EL (cell line): ENCODE measurements at places on chromosomes 4 and X.

DNA sequence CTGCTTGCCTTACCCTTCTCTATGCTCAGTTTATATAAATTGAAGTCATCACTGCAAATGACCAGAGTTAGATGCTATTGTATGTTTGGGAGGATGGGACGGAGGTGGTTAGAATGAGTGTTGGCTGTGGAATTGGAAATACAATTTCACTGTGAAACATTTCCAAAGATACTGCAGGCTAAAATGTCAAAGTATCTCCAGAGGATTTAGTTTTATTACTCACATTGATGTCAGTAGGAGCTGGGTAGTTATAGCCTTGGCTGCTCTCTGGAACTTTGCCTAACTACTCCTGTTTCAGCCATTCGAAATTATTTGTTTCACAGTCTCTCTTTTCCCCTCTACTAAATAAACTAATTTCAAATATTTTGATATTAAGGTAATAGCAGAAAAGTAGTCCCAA lies 92.6 kb upstream of the PPP3CA start:
- DNase-seq = no peak

GRCh38 chrX:11188664-11189063 lies 77.5 kb downstream of the HCCS start:
- DNase-seq = peak; percentile 63

DNA sequence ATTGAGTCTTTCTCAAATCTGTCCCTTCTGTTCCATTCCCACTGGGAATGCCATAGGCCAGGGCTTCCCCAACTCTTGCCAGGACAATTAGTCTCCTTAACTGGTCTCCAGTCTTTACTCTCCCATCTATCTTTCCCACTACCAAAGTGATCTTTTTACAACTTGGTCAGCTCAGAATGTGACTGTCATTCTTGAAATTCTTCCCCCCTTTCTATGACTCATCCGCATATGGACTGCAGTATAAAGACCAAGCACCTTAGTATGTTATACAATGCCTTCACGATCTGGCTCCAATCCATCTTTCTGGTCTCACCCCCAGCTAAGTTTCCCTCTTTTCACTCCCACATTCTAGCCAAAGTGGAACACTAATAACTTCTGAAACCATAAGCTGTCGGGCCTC lies 383.8 kb downstream of the OPHN1 start:
- DNase-seq = peak; percentile 31

DNA sequence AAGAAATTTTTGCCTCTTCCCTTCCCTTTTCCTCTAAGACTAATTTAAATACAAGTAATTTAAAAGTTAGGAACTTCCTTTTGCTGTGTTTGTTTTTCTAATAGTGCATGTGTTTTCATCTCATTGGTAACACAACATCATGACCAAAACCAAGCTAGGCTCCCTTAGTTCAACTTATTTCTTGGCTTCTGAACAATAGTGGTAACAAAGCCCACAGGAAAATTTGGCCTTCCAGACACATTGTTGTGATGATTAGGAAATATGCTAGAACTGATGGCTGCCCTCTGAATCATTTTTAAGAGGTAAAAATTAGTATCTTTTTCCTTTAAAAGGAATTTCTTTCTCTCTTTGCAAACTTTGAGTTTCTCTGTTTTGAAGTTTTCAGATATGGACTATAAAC lies 25.5 kb upstream of the TEC start:
- DNase-seq = no peak

- no peak for DNase-seq
Observed at GRCh38 chr4:145494666-145495270, 13.1 kb downstream of the SMAD1 start.

- DNase-seq = no peak
Observed at GRCh38 chrX:21675931-21676330, 17.8 kb upstream of the KLHL34 start.

- DNase-seq = no peak
Observed at GRCh38 chr4:101237773-101238172, 109.6 kb downstream of the PPP3CA start.

DNA sequence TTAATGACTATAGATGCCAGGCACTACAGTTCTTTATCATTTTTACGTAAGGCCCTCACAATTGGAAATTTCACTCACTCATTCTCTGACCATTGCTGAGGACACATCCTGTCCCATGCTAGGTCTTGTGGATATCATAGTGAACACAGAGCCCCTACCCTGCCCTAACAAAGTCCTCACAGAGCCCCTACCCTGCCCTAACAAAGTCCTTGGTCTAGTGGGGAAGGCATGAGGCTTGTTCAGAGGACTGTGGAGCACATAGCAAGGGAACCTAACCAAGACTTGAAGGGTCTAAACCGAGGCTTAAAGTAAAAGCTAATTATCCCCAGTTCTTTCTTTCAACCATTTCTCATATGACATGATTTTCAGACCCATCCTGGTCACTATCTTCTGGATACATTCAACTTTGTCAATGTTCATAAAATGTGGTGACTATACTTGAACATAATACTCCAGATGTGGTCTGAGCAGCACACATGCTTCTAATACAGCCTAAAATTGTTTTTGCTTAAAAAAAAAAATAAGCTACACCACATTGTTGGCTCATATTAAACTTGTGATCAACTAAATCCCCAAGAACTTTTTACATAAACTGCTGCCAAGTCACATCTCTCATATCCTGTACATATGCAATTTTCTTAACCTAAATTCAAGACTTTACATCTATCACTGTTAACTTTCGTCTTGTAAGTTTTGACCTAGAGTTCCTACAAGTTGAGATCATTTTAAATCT lies 77.0 kb downstream of the GPC3 start:
- no peak for DNase-seq

GRCh38 chrX:135625995-135626394 lies 87.4 kb upstream of the CT45A1 start:
- no peak for DNase-seq

DNA sequence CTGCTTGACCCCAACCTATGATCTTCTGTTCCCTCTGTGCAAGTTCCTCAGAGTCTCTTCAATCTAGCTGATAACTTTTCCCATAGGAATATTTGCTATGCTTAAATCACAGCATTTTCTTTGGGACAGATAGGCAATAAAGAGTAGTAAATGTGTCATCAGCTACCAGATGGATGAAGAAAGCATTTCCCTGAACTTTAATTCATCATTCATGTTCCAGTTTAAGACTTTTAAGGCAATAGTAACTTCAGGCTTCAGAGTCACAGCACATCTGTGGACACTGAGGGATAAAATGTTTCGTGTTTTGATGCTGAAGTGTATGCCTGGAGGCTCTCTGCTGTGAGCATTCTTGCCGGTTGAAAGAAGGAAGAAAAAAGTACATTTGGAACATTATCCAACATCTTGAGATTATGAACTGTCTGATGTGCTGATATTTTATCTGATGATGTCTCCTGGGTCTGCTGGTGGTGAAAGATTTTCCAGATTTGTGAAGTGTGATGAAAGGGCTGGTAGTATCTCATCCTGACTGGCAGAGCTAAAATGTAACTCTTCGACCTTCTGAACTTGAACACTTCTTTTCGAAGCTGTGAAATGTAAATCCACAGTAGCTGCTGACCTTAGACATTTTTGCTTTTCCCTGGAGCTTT lies 133.7 kb downstream of the DCLK2 start:
- peak; percentile 80 for DNase-seq

GRCh38 chr4:171130256-171130801 lies 682.9 kb upstream of the GALNTL6 start:
- no peak for DNase-seq

GRCh38 chr4:169707958-169708643 lies 49.6 kb downstream of the HPF1 start:
- no peak for DNase-seq

- DNase-seq = no peak
Observed at GRCh38 chr4:159736411-159736810, 633.5 kb downstream of the RAPGEF2 start.

- DNase-seq = no peak
Observed at GRCh38 chr4:154158361-154159155, 333.0 kb downstream of the DCHS2 start.

DNA sequence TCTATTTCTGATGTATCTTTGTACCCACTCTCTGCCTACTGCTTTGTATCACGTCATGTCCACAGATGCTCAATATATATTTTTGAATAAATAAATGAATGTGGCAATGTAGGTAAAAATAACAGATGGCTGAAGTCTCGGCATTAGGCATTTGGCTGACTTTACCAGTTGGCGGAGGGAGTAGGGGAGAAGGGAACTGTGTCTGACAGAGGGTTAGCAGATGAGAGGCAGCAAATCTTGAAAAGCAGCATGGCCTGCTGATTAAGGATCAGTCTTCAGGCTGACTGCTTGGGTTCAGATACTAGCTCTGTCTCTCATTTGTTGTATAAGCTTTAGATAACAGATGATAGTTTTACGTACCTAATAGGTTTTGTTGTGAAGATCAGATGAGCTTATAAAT lies 31.9 kb upstream of the RASGEF1B start:
- DNase-seq = no peak

DNA sequence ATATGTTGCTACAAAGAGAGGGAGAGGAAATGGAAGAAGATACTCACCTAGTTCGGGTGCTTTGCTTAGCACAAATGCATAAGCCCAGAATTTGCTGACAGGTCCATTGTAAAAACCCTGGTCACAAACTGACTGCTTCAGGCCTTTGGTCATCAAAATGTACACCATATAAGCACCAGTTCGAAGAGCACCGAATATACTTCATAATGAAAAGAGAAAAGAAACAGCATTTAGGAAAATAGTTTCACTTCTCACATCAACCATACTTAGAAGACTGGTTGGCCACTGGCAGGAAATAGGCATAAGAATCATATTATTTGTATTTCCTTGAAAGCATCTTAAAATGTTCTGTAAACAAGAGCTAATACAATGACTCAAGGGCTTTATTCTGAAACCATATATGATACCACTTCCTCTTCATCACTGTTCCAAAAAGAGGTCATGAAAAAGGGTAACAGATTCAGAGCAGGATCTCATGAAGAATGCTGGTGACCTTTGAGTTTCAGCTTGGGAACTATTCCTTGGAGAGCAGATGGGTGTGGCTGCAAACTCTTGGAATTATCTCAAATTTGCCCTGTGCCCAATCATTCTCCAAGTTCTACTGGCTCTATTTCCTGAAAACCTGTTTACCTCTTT lies 138.7 kb downstream of the ELOVL6 start:
- DNase-seq = peak; percentile 18

- DNase-seq = no peak
Observed at GRCh38 chrX:96907516-96908272, 24.0 kb downstream of the RPA4 start.

DNA sequence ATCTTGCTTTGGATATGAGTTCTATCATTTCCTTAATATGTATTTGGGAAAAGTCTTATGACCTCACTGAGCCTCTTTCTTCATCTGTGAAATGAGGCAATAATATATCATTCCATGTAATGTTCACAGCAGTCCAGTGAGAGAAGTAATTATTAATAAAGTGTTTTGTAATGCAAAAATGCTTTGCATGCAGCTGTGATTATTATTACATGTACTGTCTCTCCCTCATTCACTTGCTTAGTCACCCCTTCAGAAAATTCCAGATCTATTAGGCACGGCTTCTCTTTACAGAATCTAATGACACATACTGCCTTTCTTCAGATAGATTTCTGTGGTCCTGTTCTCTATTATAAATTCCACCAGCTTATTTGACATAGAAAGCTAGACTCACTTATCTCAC lies 53.5 kb upstream of the FGF13 start:
- no peak for DNase-seq

DNA sequence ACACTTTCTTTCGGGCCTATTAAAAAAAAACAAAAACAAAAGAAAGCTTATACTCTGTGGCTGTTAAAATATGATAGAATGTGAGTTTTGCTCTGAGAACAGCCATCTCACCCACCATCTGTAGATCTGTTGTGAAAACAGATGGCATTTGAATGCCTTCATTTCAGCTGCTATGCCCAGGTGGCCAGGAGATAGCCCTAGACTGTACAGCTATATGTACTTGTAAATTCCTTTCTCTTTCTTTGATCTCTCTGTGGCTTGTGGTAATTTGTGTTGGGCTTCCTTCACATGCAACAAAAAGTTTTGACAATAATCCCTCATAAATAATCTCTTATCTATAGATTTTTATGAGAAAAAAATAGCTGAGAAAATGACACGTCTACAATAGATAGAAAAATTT lies 38.1 kb downstream of the PNPLA4 start:
- DNase-seq = peak; percentile 13

GRCh38 chrX:154358829-154359228 lies 15.6 kb downstream of the FLNA start:
- no peak for DNase-seq

DNA sequence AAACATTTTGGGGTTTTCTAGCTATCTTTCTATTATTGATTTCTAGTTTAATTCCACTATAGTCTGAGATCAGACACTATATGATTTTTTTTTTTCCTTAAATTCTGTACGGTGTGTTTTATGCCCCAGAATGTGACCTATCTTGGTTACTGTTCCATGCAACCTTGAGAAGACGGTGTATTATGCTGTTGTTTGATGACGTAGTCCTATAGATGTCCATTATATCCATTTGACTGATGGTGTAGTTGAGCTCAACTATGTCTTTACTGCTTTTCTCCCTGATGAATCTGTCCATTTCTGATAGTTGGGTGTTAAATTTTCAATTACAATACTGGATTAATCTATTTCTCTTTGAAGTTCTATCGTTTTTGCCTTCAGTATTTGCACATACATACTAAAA lies 212.5 kb downstream of the NDST4 start:
- no peak for DNase-seq

DNA sequence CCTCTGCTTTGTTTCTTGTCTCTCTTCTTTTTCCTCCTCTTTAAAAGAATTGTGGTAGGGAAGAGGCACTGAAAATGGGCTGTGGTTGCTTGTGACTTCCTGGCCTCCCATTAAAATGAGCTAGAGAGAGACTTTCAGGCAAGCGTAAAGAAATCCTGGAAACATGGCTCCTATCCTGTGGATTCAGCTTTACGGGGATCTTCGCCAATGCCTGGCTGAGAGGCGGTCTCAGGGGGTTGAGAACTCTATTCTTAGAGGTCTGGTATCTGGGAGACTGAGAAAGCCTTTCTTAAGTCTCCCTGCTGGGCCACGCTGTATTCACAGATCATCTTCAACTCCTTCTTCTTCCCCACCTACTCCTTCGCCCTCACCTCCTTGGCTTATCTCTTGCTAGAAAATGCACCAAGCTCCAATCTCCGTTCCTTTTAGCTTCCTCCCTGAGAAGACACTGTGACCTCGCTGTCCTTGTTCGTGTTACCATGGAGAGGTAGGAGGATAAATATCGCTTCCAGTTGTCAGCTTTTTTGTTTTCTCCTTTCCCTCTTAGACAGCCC lies 542 bp upstream of the KLF8 start:
- DNase-seq = no peak

GRCh38 chr4:85979276-85979675 lies 380.6 kb downstream of the MAPK10 start:
- DNase-seq = no peak

- DNase-seq = no peak
Observed at GRCh38 chr4:35793045-35793722, 451.1 kb downstream of the ARAP2 start.

- DNase-seq = no peak
Observed at GRCh38 chrX:153625271-153626024, 21.6 kb upstream of the DUSP9 start.

DNA sequence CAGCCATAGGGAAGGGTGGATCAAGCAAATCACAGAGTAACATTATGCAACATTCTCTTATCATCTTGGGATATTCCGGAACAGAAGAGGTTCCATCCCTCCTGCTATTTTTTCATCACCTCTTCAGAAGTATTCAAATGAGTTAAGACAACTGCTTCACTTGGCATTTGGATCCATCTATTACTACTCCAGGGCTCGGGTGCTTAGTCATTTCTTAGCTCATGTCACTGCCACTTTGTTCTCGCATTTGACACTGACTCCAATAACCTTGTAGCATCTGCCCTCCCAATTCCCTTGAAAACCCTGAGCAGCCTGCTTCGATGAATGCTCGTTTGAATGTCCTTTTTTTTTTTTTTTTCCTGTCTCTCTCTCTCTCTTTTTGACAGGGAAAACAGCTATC lies 114.9 kb downstream of the PPARGC1A start:
- no peak for DNase-seq
